ENCODE measurements at places on chromosomes 11 and 22. TPM values are rescaled to one million over a fixed set of nuclear protein-coding genes. Genes with fewer than 3 reads are reported as not detected.

Gene GLB1L3
- total RNA-seq, result not detected

Gene TYR
- total RNA-seq, result not detected

DNA sequence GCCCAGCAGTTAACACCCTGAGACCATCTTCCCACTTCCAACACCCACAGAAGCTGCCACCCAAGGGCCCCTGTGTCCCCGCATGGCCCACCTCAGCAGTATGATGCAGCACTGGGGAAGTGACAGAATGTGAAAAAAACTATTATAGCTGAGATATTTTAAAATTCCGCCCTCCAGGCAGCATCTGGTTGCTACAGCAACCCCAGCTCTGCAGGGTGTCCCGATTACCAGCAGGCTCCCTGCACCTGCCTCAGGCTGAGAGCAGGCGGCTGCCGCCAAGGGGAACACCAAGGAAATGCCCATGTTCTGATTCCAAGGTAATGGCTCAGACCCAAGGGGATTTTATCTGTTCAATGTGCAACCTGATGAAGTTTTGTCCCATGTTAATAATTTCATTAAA is 10.5 kb upstream of the TMEM121B start:
- no peak for DNase-seq

- no peak for DNase-seq
Measured at GRCh38 chr11:89161949-89162348, 15.7 kb upstream of the TYR start.

Measured in gastrocnemius medialis (tissue), 4 donors.